ENCODE measurements at places on chromosomes 4 and X.

DNA sequence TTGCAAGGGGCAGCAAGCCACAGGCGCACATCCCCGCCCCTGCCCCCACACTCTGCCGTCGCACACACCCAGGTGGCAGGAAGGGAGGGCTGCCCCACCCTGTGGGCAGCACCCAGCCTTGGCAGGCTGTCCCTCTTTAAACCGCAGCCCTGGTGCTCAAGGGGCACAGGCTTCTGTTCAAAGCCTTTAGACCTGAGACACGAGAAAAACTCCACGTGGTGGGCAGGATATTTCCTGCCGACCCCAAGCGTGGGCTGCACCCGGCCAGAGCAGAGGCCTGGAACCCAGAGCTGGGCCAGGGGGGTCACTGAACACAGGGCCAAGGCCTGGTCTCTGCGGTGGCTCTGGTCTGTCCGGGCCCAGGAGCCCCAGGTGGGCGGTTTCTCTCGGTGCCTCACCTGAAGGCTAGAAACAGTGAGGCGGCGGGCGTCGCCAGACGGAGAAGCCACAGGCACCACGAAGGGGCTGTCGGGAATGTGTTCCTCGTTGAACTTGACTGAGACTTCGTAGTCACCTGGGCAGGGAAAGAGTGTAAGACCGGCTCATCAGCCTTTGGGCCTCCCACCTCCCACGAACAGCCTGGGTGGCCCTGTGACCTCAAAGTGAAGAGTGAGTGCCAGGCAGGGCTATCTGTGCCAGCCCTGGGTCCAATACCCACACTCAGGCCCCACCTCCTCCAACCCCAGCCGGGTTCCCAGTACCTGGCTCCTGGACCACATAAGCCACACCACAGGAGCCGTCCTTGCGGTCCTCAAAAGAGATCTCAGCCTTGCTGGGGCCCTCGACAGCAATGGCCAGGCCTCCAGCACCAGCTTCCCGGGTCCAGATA is 23.0 kb downstream of the FLNA start:
- no peak for DNase-seq

DNA sequence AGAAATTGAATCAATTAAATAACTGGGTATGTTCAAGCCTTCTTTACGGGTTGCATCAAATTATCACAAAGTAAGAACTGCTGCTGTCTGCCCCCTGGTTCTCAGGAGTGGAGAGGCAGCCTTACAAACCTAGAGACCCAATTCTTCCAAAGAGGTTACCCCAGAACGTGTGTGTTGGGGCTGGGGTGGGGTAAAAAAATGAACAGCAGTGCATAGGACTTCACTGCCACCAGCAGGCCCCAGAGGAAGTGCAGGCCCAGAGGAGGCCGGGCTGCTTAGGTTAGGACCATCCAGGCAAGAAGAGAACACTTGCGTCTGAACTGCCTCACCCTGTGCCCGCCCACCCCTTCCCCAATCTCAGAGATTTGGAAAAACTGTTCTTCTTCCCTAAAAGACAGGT is 1.5 kb upstream of the NWD2 start:
- DNase-seq: peak; percentile 58

GRCh38 chr4:9943761-9944160 is 77.5 kb downstream of the SLC2A9 start:
- DNase-seq: no peak

- DNase-seq: no peak
Measured at GRCh38 chr4:185520119-185520518, 15.2 kb downstream of the PDLIM3 start.

- DNase-seq: no peak
Measured at GRCh38 chrX:39514801-39515200, 583.0 kb downstream of the BCOR start.

DNA sequence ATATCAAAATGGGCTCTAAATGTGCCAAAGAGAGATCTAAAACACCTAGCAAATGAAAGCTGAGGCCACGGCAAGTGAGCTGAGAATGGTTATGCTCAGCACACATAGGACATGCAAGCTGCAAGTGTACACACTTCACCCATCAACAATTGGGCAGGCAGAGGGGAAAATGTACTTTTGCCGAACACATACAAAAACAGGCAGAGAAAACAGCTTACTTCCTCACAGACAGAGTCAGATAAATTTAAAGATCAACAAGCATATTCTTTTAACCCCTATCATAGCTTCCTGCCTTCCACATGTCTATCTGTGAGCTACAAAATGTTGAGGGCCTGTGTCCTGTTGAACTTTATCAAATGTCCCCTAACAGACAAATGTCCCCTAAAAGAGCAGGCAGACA is 60.3 kb downstream of the SH3KBP1 start:
- no peak for DNase-seq

- peak; percentile 16 for DNase-seq
Measured at GRCh38 chr4:65943076-65943475, 272.8 kb upstream of the EPHA5 start.

DNA sequence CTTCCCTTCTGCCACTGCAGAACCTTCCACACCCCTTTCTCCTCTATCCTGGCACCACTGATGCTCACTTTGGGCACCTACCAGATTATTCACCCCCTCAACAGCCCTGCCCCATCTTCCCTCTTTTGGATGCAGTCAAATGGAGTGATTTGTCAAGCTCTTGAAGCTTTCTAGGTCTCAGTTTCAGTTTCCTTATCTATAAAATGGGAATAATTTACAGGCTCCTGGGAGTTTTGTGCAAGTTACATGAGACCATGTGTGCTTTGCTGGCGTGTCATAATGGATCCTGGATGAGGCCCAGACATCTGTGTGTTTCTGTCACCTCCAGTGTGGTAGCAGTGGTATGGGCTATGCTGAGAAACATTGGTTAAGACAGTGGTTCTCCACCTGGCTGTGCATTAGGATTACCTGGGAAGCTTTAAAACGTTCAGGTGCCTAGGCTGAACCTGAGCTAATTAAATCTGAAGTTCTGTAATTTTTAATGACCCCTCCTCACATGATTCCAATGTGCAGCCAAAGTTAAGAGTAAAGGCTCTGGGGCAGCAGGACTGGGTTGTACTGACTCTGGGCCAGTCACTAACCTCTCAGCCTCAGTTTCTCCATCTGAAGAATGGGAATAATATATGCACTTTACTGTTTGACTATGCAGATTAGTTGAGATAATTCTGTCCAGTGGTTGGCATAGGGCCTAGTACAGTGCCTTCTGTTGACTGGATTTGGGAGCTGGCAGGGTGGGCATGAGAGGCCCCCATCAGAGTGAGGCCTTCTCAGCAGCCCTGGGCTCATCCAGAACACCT is 6.8 kb upstream of the MGST2 start:
- DNase-seq: no peak

DNA sequence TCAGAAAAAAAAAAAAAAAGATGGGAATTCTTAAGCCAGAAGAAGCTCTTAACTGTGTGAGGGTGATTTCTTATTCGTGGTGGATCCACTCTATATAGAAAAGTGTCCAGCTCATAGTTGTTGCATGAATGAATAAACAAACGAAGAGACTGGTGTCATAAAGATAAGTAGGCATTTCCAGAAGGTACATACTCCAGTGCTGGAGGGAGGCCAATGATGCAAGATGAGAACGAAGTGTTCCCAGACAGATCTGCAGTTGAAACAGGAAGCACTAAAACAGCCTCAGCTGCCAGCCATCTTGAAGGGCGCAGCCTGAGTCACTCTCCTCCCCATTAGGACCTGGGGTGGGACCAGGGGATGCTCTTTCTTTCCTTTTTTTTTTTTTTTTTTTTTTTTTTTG is 47.4 kb upstream of the HOPX start:
- peak; percentile 57 for DNase-seq

- no peak for DNase-seq
Measured at GRCh38 chr4:81531410-81531809, 59.7 kb upstream of the RASGEF1B start.

DNA sequence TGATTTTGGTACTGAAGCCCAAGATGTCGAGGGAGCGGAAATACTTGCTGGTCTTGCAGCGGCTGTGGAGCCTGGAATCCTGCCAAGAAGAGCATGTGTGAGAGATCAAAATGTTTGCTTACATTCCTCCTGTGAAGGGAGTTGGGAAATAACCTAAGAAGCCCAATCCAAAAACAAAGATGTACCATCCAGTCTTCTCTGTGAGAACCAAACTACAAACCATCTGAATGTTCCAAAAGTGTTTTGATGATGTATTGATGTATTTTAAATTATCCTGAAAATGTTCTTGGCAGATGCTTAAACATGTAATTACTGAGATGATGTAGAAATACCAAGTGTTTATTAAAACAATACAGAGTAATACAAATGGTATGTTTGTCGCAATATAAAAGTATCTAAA is 10.1 kb upstream of the ADH1A start:
- DNase-seq: peak; percentile 44

- no peak for DNase-seq
Measured at GRCh38 chr4:14602206-14602605, 400.1 kb upstream of the CPEB2 start.

- no peak for DNase-seq
Measured at GRCh38 chr4:152824561-152824960, 44.8 kb downstream of the ARFIP1 start.

- DNase-seq: no peak
Measured at GRCh38 chrX:111047575-111047974, 48.4 kb upstream of the PAK3 start.

DNA sequence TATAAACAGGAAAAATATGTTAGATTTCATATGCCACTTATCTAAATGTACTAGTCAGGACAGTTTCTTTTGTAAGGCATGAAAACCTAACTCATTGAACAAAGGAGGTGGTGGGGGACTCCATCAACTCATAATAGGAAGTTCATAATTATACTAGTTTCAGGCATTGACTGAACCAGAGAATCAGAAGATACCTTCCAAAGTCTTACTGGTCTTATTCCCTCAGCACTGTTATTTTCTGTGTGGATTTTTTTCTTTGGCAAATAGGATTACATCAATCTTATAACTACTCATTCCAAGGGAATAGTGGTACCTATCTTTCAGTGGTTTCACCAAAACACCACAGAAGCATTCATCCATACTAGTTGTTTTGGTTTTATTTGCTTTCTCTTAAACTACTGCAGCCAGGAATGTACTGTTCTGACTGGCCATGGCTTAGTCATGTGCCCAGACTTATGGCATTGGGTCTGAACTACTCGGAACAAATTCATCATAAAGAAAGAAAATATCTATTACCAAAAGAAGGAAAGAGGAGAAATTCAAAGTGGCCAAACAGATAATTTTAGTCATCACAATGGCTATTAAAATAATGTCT is 273.9 kb downstream of the ARAP2 start:
- no peak for DNase-seq

DNA sequence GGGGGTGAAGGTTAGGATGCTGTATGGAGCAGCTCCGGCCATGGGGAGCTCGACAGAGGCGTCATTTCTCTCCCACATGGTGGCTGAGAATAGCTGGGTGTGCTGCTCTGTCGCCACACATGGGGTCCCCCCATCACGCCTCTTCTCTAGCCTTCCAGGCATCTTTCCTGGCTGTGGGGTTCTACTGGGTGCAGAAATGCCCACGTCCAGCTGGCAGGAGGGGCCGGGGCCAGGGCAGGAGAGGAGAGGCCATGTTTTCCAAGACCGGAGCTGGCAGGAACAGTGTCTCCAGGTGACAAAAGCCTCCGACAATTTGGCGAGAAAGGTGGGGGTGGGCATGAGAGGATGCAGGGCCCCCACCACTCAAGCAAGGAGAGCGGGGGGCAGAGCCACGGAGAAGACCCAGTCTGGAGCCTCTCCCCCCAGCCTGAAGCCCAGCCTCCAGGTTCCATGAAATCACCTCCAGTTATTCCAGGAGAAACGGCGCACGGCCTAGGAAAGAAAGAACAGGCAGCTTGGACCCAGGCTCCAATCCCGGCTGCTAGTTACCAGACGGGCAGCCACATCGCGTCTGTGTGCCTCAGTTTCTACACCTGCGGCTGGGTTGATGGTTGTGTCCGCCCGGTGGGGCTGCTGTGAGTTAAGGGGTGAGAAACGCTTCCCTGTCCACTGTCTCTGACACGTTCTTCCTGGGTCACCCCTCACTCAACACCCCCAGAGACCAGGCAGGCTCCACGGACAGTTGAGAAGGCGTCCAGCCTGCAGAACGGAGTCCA is 27.4 kb upstream of the SPON2 start:
- DNase-seq: no peak

- DNase-seq: no peak
Measured at GRCh38 chrX:31500921-31501320, 429.1 kb upstream of the FTHL17 start.

- DNase-seq: no peak
Measured at GRCh38 chrX:44585866-44586265, 43.2 kb upstream of the FUNDC1 start.

All from SHP77 (cell line).